NCI-H1436 treated with DMSO at 0.1 percent for 48 hours (cell line): ENCODE measurements at places on chromosomes 13 and 19.

- no peak for DNase-seq
These were observed 40.5 kb downstream of the GATAD2A start for GRCh38 chr19:19445911-19446361.

GRCh38 chr13:101785858-101786257 lies 333.4 kb downstream of the ITGBL1 start:
- peak; percentile 45 for DNase-seq

DNA sequence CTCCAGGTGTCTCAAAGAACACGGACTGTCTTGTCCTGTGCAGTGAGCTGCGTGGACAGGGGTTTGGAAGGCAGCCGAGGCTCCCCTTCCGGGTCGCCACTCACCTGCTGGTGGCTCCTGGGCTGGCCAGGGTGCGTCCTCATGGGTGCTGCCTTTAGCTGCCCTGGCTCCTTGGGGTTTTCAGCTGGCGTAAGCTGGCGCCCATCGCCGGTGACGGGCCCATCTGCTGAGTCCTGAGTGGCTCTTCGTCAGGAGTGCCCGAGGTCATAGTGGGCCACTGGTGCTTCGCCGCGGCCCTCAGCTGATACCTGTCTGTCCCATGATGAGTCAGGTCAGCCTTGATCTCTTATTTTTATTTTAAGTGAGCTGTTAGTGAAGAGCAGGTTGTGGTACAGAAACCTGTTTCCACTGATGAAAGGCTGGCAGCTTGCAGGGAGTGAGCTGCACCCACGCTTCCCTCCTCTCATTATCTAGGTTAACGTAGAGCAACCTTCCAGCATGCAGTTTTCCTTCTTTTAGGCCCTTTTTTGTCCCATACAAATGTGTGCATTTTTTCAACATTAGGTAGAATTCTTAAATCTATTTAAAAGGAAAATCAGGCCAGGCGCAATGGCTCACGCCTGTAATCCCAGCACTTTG lies 18.4 kb downstream of the EPN1 start:
- no peak for DNase-seq

GRCh38 chr19:39814595-39814994 lies 19.4 kb downstream of the DYRK1B start:
- no peak for DNase-seq

DNA sequence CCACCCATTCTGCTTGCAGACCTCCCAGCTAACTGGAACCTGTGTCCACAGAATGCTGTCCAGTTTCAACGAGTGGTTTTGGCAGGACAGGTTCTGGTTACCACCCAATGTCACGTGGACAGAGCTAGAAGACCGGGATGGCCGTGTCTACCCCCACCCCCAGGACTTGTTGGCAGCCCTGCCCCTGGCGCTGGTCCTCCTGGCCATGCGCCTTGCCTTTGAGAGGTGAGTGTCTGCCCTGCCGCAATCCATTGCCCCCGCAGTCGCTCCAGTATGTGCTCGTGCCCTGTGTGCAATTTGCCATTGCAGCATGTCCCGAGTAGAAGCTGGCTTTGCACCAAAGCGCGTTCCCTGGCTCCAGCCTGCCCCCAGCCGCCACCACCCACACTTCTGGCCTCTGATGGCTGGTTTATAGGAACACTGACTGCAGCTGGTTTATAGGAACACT lies 41.9 kb downstream of the CERS4 start:
- DNase-seq: no peak

DNA sequence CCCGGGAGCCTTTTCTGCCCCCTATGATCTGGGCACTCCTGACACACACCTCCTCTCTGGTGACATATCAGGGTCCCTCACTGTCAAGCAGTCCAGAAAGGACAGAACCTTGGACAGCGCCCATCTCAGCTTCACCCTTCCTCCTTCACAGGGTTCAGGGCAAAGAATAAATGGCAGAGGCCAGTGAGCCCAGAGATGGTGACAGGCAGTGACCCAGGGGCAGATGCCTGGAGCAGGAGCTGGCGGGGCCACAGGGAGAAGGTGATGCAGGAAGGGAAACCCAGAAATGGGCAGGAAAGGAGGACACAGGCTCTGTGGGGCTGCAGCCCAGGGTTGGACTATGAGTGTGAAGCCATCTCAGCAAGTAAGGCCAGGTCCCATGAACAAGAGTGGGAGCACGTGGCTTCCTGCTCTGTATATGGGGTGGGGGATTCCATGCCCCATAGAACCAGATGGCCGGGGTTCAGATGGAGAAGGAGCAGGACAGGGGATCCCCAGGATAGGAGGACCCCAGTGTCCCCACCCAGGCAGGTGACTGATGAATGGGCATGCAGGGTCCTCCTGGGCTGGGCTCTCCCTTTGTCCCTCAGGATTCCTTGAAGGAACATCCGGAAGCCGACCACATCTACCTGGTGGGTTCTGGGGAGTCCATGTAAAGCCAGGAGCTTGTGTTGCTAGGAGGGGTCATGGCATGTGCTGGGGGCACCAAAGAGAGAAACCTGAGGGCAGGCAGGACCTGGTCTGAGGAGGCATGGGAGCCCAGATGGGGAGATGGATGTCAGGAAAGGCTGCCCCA lies 8.5 kb upstream of the CEACAM7 start:
- DNase-seq: no peak

- no peak for DNase-seq
These were observed 266.3 kb downstream of the KLF5 start for GRCh38 chr13:73324842-73325722.

- no peak for DNase-seq
These were observed 1.6 kb upstream of the PCDH8 start for GRCh38 chr13:52850072-52850395.

- DNase-seq: no peak
These were observed 216.8 kb downstream of the TM9SF2 start for GRCh38 chr13:99717959-99718674.

DNA sequence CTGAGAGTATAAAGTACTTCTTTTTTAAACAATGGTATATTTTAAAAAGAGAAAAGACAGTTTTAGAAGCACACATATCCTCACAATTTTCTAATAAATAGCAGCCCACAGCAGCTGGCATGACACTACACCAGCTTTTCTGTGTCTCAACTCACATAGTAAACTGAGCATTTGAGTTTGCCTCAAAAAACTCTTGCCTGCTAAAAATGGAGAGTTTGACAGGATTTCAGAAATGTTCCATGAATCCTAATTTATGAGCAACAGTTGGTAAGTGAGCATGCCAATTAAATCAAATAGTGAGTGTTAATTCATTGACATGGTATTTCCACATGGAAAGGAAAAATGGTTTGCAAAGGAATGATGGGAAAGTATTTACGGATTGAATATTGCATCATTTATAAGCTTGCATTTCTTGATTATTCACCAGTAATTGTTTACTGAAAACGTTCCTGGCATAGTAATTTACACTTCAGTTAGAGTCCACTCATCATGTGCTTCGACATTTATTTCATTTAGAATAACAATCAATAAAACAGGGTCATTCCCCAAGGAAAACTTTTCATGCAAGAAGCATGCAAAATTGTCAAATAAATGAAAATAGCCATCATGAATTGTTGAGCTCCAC lies 323.0 kb downstream of the EFNB2 start:
- DNase-seq: no peak

GRCh38 chr13:19239114-19239860 lies 57.7 kb upstream of the TUBA3C start:
- DNase-seq: no peak

GRCh38 chr19:22882797-22883196 lies 50.7 kb downstream of the ZNF723 start:
- no peak for DNase-seq

DNA sequence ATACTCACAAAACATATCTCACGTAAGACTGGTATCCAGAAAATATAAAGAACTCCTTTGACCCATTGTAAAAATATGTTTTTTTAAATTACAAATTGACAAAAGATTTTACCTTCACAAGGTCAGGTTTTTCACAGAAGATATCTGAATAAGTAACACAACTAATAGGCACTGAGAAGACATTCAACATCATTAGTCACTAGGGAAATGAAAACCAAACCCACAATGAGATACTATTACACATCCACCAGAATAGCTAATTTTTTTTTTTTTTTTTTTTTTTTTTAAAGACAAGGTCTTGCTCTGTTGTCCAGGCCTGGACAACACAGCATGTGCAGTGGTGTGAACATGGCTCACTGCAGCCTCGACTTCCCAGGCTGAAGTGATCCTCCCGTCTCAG lies 157.5 kb downstream of the MIPEP start:
- DNase-seq: no peak

DNA sequence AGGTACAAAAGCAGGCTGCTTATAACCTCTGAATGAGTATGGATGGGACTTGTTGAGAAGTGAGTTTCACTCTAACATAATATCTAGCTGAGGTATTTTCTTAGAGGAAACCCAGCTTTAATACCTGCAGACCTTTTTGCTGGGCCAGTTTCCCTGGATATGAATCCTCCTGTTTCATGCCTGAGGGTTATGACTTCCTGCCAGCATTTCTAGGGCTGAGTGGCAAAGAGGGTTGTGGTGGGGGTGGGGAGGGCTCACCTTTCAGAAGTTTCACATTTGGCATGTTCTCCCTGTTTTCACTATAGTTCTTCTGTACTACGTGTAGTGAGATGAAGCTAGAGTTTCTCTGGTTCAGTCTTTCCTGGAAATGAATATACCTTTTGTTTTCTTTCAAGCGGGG lies 73.7 kb downstream of the LACC1 start:
- no peak for DNase-seq

- no peak for DNase-seq
These were observed 18.9 kb downstream of the MYO1F start for GRCh38 chr19:8558325-8558724.

DNA sequence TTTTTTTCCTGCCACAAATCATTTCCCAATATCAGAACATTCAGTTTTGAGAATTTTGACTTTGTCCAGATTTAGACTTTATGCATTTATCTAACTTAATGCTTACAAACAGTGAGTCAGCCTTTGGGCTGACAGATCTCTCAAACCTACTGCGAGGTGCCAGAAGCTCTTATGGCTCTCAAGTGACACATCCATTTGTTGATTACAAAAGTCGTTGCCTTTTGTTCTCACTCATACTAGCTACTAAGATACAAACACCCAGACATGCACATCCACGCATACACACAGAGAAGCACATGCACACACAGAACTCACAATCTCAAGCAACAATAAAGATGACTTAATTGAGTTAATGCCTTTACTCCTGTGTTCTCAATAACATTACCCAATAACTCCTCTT lies 1147.5 kb downstream of the DIAPH3 start:
- DNase-seq: no peak

GRCh38 chr19:46710687-46711086 lies 6.2 kb downstream of the PRKD2 start:
- no peak for DNase-seq

- DNase-seq: no peak
These were observed 29.6 kb upstream of the DOCK9 start for GRCh38 chr13:99007414-99007986.

- no peak for DNase-seq
These were observed 7.2 kb downstream of the ZNF296 start for GRCh38 chr19:45069056-45069455.

DNA sequence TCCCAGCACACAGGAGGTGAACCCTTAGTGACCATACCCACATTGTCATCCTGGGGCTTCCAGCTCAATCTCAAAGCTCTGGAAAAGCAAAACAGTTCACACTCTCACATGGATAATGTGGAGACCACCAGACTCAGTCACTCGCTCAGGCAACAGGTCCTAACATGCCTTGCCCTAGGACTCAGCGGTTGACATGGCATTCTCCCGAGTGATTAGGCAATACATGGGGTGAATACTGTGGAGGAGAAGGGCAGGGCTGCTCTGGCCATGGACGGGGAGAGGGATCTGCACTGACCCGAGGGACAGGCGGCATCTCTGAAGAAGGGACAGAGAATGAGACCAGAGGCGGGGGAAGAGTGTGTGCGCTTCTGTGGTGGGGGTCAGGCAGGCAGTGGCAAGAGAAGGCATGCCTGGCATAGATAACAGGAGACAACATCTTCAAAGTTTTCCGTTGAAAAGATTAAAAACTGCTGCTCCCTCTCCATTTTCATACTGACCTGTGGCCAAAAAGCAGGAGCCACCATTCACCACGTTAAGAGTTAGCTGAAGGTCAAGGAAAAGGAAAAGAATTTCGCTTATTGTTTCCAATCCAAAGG lies 44.5 kb upstream of the EPHX3 start:
- DNase-seq: no peak

GRCh38 chr13:75384879-75385707 lies 96.9 kb downstream of the TBC1D4 start:
- DNase-seq: peak; percentile 38

GRCh38 chr19:35138305-35138892 lies at the start of gene FXYD1:
TSS of gene FXYD1 (plus strand) at chr19:35138824. CDS start at chr19:35140080, 1,256 bp downstream.
- no peak for DNase-seq

- DNase-seq: peak; percentile 32
These were observed 4.4 kb upstream of the SBK3 start for GRCh38 chr19:55549500-55550320.

DNA sequence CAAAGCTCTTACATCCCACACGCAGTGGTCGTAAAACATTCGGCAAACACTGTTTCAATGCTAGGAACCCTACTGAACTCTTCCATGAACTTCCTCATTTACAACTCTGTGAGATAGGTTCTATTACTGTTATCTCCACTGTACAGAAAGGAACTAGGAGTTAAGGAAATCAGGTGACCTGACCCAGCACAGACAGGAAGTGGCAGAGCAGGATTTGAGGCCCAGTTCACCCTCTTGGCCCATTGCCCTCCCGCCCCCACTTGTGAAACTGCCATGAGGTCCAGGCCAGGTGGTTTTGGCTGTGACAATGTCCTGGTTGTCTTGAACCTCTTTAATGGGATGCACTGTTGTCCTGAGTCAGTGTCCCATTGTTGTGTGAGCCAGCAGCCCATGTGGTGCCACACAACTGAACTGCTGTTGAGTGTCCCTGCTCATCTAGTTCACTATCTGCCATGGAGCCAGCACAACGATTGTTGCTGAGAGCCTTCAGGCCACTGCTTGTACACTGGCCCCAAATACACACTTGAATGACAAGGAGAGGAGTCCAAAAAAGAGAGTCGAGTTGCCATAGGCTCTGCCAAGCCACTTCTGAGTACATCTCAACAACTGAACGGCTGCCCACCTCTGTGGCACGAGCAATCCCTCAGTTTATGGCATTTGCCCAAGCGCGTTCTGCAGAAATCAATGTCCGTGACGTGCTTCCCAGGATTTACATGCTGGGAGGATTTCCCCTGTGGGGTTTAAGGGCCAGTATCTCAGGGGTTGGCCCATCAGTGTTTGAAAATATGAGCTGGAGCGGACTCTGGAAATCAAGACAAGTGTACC lies 484.6 kb downstream of the TSHZ3 start:
- no peak for DNase-seq
